Activated CD8-positive, alpha-beta T cell treated with anti-CD3 and anti-CD28 coated beads, Interleukin-2, amount 10 ng/mL, durations not matched to agents 7 days and 5 days (primary cell): ENCODE measurements at places on chromosomes 16 and 17.

DNA sequence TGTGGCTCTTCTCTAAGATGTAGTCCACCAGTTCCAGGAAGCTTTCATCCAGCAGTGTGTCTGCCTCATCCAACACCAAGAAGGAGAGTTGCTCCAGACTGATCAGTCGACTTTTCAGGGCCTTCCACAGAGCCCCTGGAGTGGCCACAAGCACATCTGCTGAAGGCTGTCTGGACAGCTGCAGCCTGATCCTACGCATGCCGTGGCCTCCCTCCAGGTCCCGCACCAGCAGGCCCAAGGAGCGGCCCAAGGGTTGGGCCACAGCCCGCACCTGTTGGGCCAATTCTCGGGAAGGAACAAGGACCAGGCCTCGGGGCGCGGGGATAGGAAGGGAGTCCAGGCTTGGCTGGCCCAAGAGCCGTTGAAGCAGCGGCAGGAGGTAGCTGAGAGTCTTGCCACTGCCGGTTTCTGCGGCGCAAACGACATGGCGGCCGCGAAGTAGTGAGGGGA is 729 bp downstream of the DDX28 start:
- H3K27me3 ChIP-seq, result no peaks in the 10 kb centered on the region
- DNase-seq, result no peak
- peaks cover 29% of the 10 kb centered on the region for H3K36me3 ChIP-seq
- peak overlapping the region; percentile 94 for H3K4me3 ChIP-seq

DNA sequence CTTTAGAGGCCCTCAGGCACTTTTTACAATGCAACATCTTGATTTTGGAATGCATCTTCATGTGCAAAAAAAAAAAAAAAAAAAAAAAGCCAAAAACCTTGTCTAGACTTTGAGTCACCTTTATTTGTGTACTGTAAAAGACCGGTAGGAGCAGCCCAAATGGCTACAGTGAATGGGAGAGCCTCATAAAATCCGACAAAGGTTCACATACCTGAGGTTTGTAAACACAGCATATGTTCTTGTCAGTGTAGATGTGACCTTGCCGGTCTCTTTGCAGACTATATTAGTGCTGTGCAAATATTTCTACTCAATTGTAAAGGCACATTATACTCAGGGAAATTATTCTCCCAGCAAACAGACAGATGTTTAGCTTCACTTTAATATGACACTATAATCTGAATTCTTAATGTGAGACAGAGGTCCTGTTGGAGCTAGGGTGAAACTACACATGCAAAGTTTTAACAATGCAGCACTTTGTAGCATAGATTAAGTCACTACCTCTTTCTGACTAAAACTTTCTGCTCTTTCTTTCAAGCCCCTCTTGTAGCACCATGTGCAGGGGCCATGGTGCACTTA is 211.3 kb downstream of the CA10 start:
- no peak for DNase-seq
- H3K27me3 ChIP-seq, result no peaks in the 10 kb centered on the region
- H3K4me1 ChIP-seq, result no peaks in the 10 kb centered on the region
- no peaks in the 10 kb centered on the region for H3K36me3 ChIP-seq
- no peak overlapping the region for H3K27ac ChIP-seq

- peaks cover 6% of the 10 kb centered on the region for H3K27me3 ChIP-seq
- peaks cover 3% of the 10 kb centered on the region for H3K36me3 ChIP-seq
- H3K4me1 ChIP-seq, result peaks cover 23% of the 10 kb centered on the region
- DNase-seq, result no peak
- no peak overlapping the region for H3K27ac ChIP-seq
- no peak overlapping the region for H3K4me3 ChIP-seq
These were observed 342.2 kb upstream of the TNRC6C start for GRCh38 chr17:77616254-77616731.

DNA sequence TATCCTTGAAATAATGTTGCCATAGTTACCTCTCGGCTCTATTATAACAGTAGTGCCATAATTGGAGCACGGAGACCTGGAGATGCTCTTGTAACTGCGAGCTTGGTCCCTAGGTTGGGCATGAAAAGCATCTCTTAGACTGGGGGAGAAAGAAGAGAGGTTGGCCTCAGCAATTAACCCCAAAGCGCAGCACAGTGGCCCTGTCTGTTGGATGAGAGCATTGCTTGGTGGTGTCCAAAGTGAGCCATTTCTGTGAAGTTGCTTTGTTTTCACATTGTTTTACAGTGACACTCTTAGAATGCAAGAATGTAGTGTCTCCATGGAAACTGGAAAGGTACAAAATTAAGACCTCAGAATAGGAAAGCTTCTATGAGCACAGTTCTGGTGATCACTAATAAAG is 660.7 kb upstream of the EEF2KMT start:
- H3K36me3 ChIP-seq, result no peaks in the 10 kb centered on the region
- H3K27me3 ChIP-seq, result no peaks in the 10 kb centered on the region
- H3K4me3 ChIP-seq, result no peak overlapping the region
- no peaks in the 10 kb centered on the region for H3K4me1 ChIP-seq

- H3K4me3 ChIP-seq, result no peak overlapping the region
- H3K27me3 ChIP-seq, result no peaks in the 10 kb centered on the region
- H3K36me3 ChIP-seq, result no peaks in the 10 kb centered on the region
- H3K27ac ChIP-seq, result no peak overlapping the region
- no peaks in the 10 kb centered on the region for H3K4me1 ChIP-seq
These were observed 10.0 kb downstream of the CACNA1H start for GRCh38 chr16:1162701-1163566.

- no peaks in the 10 kb centered on the region for H3K27me3 ChIP-seq
- DNase-seq, result no peak
- H3K36me3 ChIP-seq, result no peaks in the 10 kb centered on the region
- H3K27ac ChIP-seq, result no peak overlapping the region
- H3K4me3 ChIP-seq, result no peak overlapping the region
These were observed 436.2 kb downstream of the SLC39A11 start for GRCh38 chr17:72656130-72656763.

GRCh38 chr16:87483481-87483880 is 9.3 kb downstream of the ZCCHC14 start:
- no peaks in the 10 kb centered on the region for H3K36me3 ChIP-seq
- H3K4me1 ChIP-seq, result peaks cover 4% of the 10 kb centered on the region
- H3K27me3 ChIP-seq, result peaks cover 17% of the 10 kb centered on the region
- no peak overlapping the region for H3K27ac ChIP-seq

- no peak for DNase-seq
- no peak overlapping the region for H3K27ac ChIP-seq
- H3K4me3 ChIP-seq, result no peak overlapping the region
- peaks cover 16% of the 10 kb centered on the region for H3K27me3 ChIP-seq
- H3K36me3 ChIP-seq, result no peaks in the 10 kb centered on the region
These were observed 27.9 kb upstream of the ADORA2B start for GRCh38 chr17:15917021-15917437.
